A549 treated with ZK216348 at 1 μM for 4 hours (cell line): ENCODE measurements at places on chromosomes 5 and 9. TPM values are rescaled to one million over a fixed set of nuclear protein-coding genes. Genes with fewer than 3 reads are reported as not detected.

GKAP1 gene
- 4.0 to 7.5 TPM (median 5.8 TPM) in 5 replicates for total RNA-seq

PCSK1 gene
- total RNA-seq = 0.09 to 0.29 TPM (median 0.25 TPM) in 5 replicates

NKD2 gene
- total RNA-seq = 12.5 to 20.1 TPM (median 19.8 TPM) in 5 replicates

THBS4 gene
- 0.14 to 0.19 TPM in 2 of 5 replicates, not detected in the others for total RNA-seq

RORB gene
- total RNA-seq = not detected in 5 replicates

OBP2B gene
- not detected in 5 replicates for total RNA-seq

ARID3C gene
- 0.13 to 0.23 TPM (median 0.19 TPM) in 3 of 5 replicates, not detected in the others for total RNA-seq

BTNL3 gene
- total RNA-seq = not detected in 5 replicates

DEPDC1B gene
- 13.1 to 17.4 TPM (median 15.1 TPM) in 5 replicates for total RNA-seq

HACD4 gene
- total RNA-seq = 0.69 to 1.1 TPM (median 1.0 TPM) in 5 replicates

SLC23A1 gene
- 0.91 to 1.4 TPM (median 1.1 TPM) in 5 replicates for total RNA-seq

PPP1R2B gene
- total RNA-seq = 0.12 to 0.18 TPM (median 0.13 TPM) in 5 replicates

LRRC8A gene
- 46.3 to 82.4 TPM (median 75.0 TPM) in 5 replicates for total RNA-seq

NR6A1 gene
- total RNA-seq = 1.5 to 2.1 TPM (median 2.0 TPM) in 5 replicates

SLC9A3 gene
- 1.4 to 2.5 TPM (median 2.3 TPM) in 5 replicates for total RNA-seq
